ENCODE measurements at places on chromosomes 7 and 10. TPM values are rescaled to one million over a fixed set of nuclear protein-coding genes. Genes with fewer than 3 reads are reported as not detected.

The MRC1 gene
- polyA plus RNA-seq: 0.64 TPM

The SPDYE2B gene
- polyA plus RNA-seq: not detected

The MCM7 gene
- 34.8 TPM for polyA plus RNA-seq

The MMP21 gene
- not detected for polyA plus RNA-seq

The CCSER2 gene
- 73.8 TPM for polyA plus RNA-seq

The TRIM56 gene
- polyA plus RNA-seq: 7.4 TPM

The CPA2 gene
- not detected for polyA plus RNA-seq

The PALD1 gene
- polyA plus RNA-seq: not detected

The CRYGN gene
- polyA plus RNA-seq: 0.38 TPM

The LGI1 gene
- polyA plus RNA-seq: not detected

The CFAP43 gene
- not detected for polyA plus RNA-seq

The NANOS1 gene
- polyA plus RNA-seq: not detected

The EBF3 gene
- polyA plus RNA-seq: not detected

The PSMC2 gene
- 172 TPM for polyA plus RNA-seq

The VPS37D gene
- polyA plus RNA-seq: 0.29 TPM

The TMEM229A gene
- polyA plus RNA-seq: not detected

The ADCY1 gene
- polyA plus RNA-seq: not detected

The EIF3B gene
- 97.9 TPM for polyA plus RNA-seq

The SNX10 gene
- 30.8 TPM for polyA plus RNA-seq

The RPP38 gene
- polyA plus RNA-seq: 22.2 TPM

The TMEM26 gene
- not detected for polyA plus RNA-seq

The HTR5A gene
- not detected for polyA plus RNA-seq

The SFXN2 gene
- 10.3 TPM for polyA plus RNA-seq

The DYDC2 gene
- polyA plus RNA-seq: not detected

The ATP6V0A4 gene
- polyA plus RNA-seq: not detected

The SFTPA1 gene
- not detected for polyA plus RNA-seq

The FGFBP3 gene
- 2.3 TPM for polyA plus RNA-seq

The CYP26A1 gene
- polyA plus RNA-seq: not detected

The STMP1 gene
- 61.4 TPM for polyA plus RNA-seq

The RAPGEF5 gene
- not detected for polyA plus RNA-seq

The TSPAN12 gene
- polyA plus RNA-seq: 0.26 TPM

The FEZF1 gene
- polyA plus RNA-seq: not detected

The R3HCC1L gene
- polyA plus RNA-seq: 10.4 TPM

The SEMA3D gene
- polyA plus RNA-seq: not detected

The TDRD1 gene
- polyA plus RNA-seq: 0.25 TPM

The PSD gene
- 2.6 TPM for polyA plus RNA-seq

The METTL27 gene
- 29.1 TPM for polyA plus RNA-seq

The CCDC146 gene
- 3.2 TPM for polyA plus RNA-seq

The DGKI gene
- polyA plus RNA-seq: not detected

All from CD4-positive, CD25-positive, alpha-beta regulatory T cell (primary cell).